Activated T-helper 1 cell treated with anti-CD3 and anti-CD28 coated beads, Interleukin-12 subunit alpha, Interleukin-12 subunit beta, Interleukin-2, Interleukin-4 antibody, amounts not matched to agents 30 ng/mL and 10 ng/mL and 1 ng/mL, durations not matched to agents 14 hours and 24 hours and 36 hours (primary cell): ENCODE measurements at places on chromosomes 1 and 21. TPM values are rescaled to one million over a fixed set of nuclear protein-coding genes. Genes with fewer than 3 reads are reported as not detected.

- DNase-seq = no peak
Measured at GRCh38 chr1:1631782-1632420, at the start of gene MMP23B. MMP23B (plus strand) TSS chr1:1632173; CDS start chr1:1632219, 46 bp downstream.

DNA sequence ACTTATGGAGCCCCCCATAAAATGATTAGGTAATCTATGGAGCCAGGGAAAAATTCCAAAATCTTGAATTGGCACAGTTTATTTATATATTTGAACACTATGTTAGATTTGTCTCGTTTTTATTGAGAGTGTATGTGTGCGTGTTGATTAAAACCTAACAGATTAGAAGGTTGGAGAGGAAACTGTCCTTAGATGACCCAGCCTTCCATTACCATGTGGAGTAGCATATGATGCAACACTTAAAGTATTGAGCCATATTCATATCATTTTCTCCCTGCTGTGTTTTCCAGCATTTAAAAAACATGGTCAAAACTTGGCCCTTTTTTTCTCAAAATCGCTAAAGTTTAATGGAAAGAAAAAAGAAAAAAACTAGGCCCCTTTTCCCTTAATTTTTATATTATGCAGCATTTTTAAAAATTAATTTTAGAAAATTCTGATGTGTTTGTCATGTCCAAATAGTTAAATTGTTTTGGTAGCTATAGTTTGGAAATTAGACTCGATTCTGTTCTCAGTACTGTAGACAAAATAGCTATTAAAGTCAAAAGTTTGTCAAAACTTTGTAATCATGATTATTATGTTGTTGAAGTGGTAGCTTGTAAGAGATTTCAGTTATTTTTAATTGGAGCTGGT, 2.3 kb downstream of the LRRC8D start:
- no peak for DNase-seq

The GUCA2B gene
- not detected in 2 replicates for total RNA-seq

DNA sequence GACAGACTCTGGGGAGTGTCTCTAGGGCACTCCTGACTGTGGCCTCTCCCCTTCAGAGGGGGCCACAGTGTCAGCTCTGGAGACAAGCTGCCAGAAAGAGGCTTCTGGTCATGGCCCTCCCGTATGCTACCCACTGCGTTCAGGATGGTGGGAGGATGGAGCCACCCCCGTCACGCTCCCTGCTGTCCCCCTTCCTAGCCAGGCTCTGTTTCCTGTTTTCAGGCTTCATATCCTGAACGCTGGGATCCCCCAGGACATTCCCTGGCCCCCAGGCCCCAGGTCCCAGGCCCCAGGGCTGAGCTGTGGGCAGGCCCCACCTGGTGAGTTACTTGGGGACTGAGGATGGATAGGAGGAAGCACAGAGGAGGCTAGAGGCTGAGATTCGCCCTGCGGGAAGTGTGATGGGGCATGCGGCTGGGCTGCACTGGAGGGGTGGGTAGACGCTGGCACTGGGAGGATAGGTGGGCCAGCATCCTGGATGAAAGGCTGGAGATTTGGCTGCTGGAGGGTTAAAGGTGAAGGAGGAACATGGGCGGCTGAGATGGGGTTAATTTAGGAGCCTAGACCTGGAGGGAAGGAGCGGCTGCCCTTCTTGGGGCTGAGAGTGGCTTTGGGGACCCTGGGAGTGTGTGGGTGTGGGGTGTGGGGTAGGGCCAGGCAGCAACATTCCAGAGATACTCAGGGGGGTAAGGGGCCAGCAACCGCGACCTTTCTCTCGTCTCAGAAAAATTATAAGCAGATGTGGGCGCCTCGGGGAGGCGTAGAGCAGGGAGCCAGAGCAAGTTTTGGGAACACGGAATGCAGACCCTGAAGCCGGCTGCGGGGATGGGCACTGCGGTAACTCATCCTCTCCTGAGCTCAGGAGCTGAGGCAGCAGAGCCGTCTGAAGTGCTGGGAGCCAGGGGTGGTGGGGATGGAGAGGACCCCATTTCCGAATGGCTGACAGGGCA, 8.7 kb downstream of the PEAR1 start:
- DNase-seq = no peak

The PAQR6 gene
- 5.0 and 5.2 TPM in 2 replicates for total RNA-seq

The MROH9 gene
- total RNA-seq = not detected in 2 replicates

The KCNJ15 gene
- 1.6 and 1.7 TPM in 2 replicates for total RNA-seq

- no peak for DNase-seq
Measured at GRCh38 chr1:223741861-223742260, 29.5 kb downstream of the CAPN2 start.

GRCh38 chr1:96596226-96596922, 125.2 kb upstream of the PTBP2 start:
- DNase-seq = peak; percentile 2

The ATP1B1 gene
- 12.3 TPM in 2 replicates for total RNA-seq

- DNase-seq = no peak
Measured at GRCh38 chr1:7616953-7617352, 154.1 kb upstream of the VAMP3 start.

The TMEM82 gene
- not detected in 2 replicates for total RNA-seq

GRCh38 chr1:156423422-156424352, 54.7 kb downstream of the RHBG start:
- DNase-seq = no peak

DNA sequence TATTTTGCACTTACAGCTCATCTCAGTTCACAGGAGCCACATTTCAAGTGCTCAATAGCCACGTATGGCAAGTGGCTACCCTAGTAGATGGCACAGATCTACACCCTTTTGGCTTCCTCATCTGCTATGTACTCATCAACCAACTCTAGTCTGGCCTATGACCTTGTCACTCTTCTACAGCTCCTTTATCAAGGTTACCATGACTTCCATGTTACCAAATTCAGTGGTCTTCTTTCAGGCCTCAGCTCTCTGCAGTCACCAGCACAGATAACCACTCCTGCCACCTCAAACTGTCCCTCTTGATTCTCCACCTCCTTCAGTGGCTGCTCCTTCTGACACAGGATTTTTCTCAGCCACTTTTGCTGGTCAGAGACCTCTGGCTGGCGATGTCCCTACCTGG, 11.7 kb upstream of the USP48 start:
- no peak for DNase-seq

GRCh38 chr1:14614341-14614740, 15.9 kb downstream of the KAZN start:
- no peak for DNase-seq

GRCh38 chr1:15423355-15424077, 13.8 kb downstream of the EFHD2 start:
- no peak for DNase-seq

The MPZL1 gene
- 40.8 and 40.9 TPM in 2 replicates for total RNA-seq
